A549 treated with dexamethasone at 1 μM for 4 hours (cell line): ENCODE measurements at places on chromosomes 7 and 10. TPM values are rescaled to one million over a fixed set of nuclear protein-coding genes. Genes with fewer than 3 reads are reported as not detected.

The ZNF804B gene
- not detected in 5 replicates for total RNA-seq

The GRM8 gene
- 0.09 TPM in 1 of 5 replicates, not detected in the others for total RNA-seq

The INSYN2A gene
- 1.7 to 2.0 TPM (median 1.8 TPM) in 5 replicates for total RNA-seq

The PIP gene
- 0.19 to 0.32 TPM (median 0.23 TPM) in 3 of 5 replicates, not detected in the others for total RNA-seq

The TRPV5 gene
- total RNA-seq = not detected in 5 replicates

The GDF2 gene
- total RNA-seq = not detected in 5 replicates
